Renal cortical epithelial cell (primary cell): ENCODE measurements at places on chromosomes 7 and 10. TPM values are rescaled to one million over a fixed set of nuclear protein-coding genes. Genes with fewer than 3 reads are reported as not detected.

Gene CPA1
- total RNA-seq = not detected in 2 replicates

Gene MYL10
- not detected in 2 replicates for total RNA-seq

Gene MRC1
- 0.10 and 0.17 TPM in 2 replicates for total RNA-seq

Gene TMEM270
- total RNA-seq = not detected in 2 replicates

Gene HYAL4
- not detected in 2 replicates for total RNA-seq

Gene RARRES2
- total RNA-seq = 28.5 and 161 TPM in 2 replicates

Gene OR6B1
- total RNA-seq = not detected in 2 replicates

Gene CYP3A4
- 0.69 TPM in 1 of 2 replicates, not detected in the other for total RNA-seq

Gene NKX2-3
- total RNA-seq = not detected in 2 replicates

Gene OR13A1
- total RNA-seq = not detected in 2 replicates
